IPS DF 6.9 (cell line): ENCODE measurements at places on chromosomes 13 and 19.

GRCh38 chr19:47123406-47123805, 7.2 kb upstream of the SAE1 start:
- H3K4me1 ChIP-seq = no peaks in the 10 kb centered on the region
- no peak overlapping the region for H3K27ac ChIP-seq
- no peak for DNase-seq
- H3K4me3 ChIP-seq = no peak overlapping the region
- H3K36me3 ChIP-seq = no peaks in the 10 kb centered on the region
- H3K27me3 ChIP-seq = no peaks in the 10 kb centered on the region

- no peaks in the 10 kb centered on the region for H3K36me3 ChIP-seq
- H3K27ac ChIP-seq = no peak overlapping the region
- H3K27me3 ChIP-seq = no peaks in the 10 kb centered on the region
- no peak for DNase-seq
Measured at GRCh38 chr19:48683349-48683748, 10.5 kb upstream of the NTN5 start.

DNA sequence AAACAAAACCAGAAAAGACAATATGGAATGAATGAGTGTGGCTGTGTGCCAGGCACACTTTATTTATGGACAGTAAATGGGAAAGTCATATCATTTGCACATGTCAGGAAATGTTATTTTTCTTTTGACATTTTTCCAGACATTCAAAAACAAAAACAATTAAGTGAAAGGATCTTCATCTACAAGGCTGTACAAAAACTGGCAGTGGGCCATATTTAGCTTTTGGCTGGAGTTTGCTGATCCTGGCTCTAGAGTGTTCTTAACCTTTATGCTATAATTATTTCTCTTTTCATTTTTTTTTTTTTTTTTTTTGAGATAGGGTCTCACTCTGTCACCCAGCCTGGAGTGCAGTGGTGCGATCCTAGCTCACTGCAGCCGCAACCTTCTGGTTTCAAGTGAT, 6.5 kb upstream of the TNFSF9 start:
- DNase-seq = no peak
- no peaks in the 10 kb centered on the region for H3K4me1 ChIP-seq
- no peaks in the 10 kb centered on the region for H3K36me3 ChIP-seq
- no peak overlapping the region for H3K27ac ChIP-seq
- H3K27me3 ChIP-seq = no peaks in the 10 kb centered on the region

- peak; percentile 93 for DNase-seq
- H3K4me1 ChIP-seq = no peaks in the 10 kb centered on the region
- H3K36me3 ChIP-seq = no peaks in the 10 kb centered on the region
- no peaks in the 10 kb centered on the region for H3K27me3 ChIP-seq
- H3K27ac ChIP-seq = no peak overlapping the region
Measured at GRCh38 chr19:12194827-12195731, 32.2 kb downstream of the ZNF136 start.

DNA sequence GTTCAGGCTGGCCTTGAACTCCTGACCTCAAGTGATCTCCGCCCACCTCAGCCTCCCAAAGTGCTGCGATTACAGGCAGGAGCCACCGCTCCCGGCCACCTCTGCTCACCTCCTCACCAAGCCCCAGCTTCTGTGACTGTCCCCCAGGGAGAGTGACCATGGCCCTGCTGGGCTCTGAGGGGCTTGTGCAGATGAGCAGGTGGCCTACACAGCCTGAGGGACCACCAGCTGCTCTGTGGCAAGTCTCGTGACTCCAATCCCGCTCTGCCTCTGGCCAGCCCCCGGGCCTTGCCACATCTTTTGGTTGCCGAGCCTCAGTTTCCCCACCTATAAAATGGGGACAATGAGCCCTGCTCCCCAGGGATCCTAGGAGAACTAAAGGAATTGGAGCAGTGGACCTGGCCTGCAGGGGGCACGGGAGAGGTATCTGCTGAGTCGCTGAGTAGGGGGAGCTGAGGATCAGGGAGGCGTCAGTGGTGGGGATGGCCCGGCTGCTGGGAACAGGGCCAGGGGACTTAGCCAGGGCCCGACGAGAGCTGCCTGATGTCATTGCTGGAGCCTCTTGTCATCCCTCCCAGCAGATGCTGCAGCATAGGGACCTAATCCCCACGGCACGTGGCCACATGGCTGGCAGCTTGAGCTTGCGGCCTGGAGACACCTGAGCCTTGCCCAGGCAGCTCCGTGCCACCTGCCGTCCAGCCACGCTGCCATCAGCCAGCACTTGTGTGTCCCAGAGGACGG, 74.7 kb downstream of the GADD45B start:
- H3K27me3 ChIP-seq = no peaks in the 10 kb centered on the region
- DNase-seq = no peak
- no peak overlapping the region; the same call in 1 of the 2 replicates for H3K4me3 ChIP-seq
- H3K36me3 ChIP-seq = no peaks in the 10 kb centered on the region
- no peak overlapping the region for H3K27ac ChIP-seq

- 0 out of 2 replicates have a peak, but pooled peaks cover 2% of the 10 kb centered on the region for H3K4me1 ChIP-seq
- DNase-seq = no peak
- no peaks in the 10 kb centered on the region for H3K27me3 ChIP-seq
- no peak overlapping the region for H3K4me3 ChIP-seq
Measured at GRCh38 chr13:42064259-42064658, 15.8 kb downstream of the DGKH start.

DNA sequence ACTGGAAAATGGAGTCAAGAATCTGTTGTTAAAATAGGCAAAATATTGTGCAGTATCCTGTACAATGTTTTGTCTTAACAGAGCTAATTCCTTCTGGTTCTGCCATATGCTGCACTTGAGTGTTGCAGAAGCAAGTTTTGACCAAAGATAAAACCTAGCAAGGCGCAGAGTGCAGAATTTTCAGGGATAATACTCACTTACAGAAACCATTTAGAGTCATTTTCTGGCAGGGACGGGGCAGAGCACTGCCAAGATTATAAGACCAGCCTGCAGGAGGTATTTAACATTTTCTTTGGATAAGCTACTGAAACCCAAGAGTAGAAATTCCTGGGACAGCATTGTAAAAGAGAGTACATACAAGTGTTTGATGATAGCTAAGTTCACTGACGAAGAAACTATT, 159.5 kb upstream of the EDNRB start:
- H3K4me3 ChIP-seq = no peak overlapping the region
- DNase-seq = no peak
- H3K4me1 ChIP-seq = no peaks in the 10 kb centered on the region
- H3K36me3 ChIP-seq = no peaks in the 10 kb centered on the region
- no peaks in the 10 kb centered on the region for H3K27me3 ChIP-seq

DNA sequence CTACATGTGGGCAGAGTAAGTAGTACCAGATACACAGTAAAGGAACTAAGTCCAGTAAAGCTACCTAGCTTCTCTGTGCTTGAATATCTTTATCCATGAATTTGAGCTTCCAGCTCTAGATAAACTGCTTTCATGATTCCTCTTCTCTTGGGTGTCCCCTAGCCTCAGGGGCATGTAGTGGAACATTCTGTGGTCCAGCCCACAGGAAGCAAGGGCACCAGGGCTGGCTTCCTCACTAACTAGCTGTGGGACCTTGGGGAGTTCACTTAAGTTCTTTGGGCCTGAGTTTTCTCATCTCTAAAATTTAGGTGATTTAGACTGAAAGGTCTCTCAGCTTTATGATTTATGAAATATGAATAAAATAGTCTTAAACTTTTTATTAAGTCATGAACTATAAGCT, 185.7 kb downstream of the KATNAL1 start:
- no peaks in the 10 kb centered on the region for H3K27me3 ChIP-seq
- no peaks in the 10 kb centered on the region for H3K4me1 ChIP-seq
- DNase-seq = no peak
- H3K27ac ChIP-seq = no peak overlapping the region

- 0 out of 2 replicates have a peak, but pooled peaks cover 2% of the 10 kb centered on the region for H3K36me3 ChIP-seq
- H3K4me1 ChIP-seq = no peaks in the 10 kb centered on the region
- DNase-seq = no peak
- H3K27ac ChIP-seq = no peak overlapping the region
Measured at GRCh38 chr13:40943073-40943472, 76.0 kb downstream of the ELF1 start.

GRCh38 chr19:28142258-28142657, 1070.7 kb downstream of the UQCRFS1 start:
- no peak overlapping the region for H3K4me3 ChIP-seq
- 0 out of 2 replicates have a peak, but pooled peaks cover 1% of the 10 kb centered on the region for H3K4me1 ChIP-seq
- H3K27ac ChIP-seq = no peak overlapping the region
- H3K27me3 ChIP-seq = no peaks in the 10 kb centered on the region
- no peaks in the 10 kb centered on the region for H3K36me3 ChIP-seq
- DNase-seq = no peak

- no peak overlapping the region for H3K27ac ChIP-seq
- H3K4me1 ChIP-seq = no peaks in the 10 kb centered on the region
- no peak for DNase-seq
- no peak overlapping the region for H3K4me3 ChIP-seq
- no peaks in the 10 kb centered on the region for H3K27me3 ChIP-seq
Measured at GRCh38 chr19:5452594-5453565, 2.3 kb upstream of the ZNRF4 start.

DNA sequence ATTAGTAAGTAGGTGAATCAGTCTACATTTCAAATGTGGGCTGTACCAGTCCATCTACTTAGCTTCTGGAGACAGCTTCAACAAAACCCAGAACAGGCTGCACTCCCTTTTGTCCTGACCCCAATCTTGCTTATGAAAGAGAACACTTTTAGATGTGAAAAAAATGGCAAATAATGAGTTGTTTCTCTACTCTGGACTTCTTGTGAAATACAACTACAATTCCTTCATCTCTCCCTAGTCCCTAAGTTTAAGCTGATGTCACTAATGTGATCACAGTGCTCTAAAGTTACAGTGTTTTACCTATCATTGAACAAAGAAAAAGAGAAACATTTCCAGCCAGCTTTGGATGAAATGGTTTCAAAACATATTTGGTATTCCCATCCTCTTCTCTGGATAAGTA, 183.9 kb downstream of the LHFPL6 start:
- no peak overlapping the region for H3K27ac ChIP-seq
- H3K4me3 ChIP-seq = no peak overlapping the region
- H3K4me1 ChIP-seq = no peaks in the 10 kb centered on the region; the same call in 1 of the 2 replicates
- H3K36me3 ChIP-seq = no peaks in the 10 kb centered on the region
- no peaks in the 10 kb centered on the region for H3K27me3 ChIP-seq
- DNase-seq = no peak

GRCh38 chr13:46620029-46620428, 67.1 kb downstream of the LRCH1 start:
- no peak for DNase-seq
- H3K4me3 ChIP-seq = no peak overlapping the region
- no peak overlapping the region for H3K27ac ChIP-seq
- no peaks in the 10 kb centered on the region for H3K36me3 ChIP-seq
- H3K27me3 ChIP-seq = no peaks in the 10 kb centered on the region

DNA sequence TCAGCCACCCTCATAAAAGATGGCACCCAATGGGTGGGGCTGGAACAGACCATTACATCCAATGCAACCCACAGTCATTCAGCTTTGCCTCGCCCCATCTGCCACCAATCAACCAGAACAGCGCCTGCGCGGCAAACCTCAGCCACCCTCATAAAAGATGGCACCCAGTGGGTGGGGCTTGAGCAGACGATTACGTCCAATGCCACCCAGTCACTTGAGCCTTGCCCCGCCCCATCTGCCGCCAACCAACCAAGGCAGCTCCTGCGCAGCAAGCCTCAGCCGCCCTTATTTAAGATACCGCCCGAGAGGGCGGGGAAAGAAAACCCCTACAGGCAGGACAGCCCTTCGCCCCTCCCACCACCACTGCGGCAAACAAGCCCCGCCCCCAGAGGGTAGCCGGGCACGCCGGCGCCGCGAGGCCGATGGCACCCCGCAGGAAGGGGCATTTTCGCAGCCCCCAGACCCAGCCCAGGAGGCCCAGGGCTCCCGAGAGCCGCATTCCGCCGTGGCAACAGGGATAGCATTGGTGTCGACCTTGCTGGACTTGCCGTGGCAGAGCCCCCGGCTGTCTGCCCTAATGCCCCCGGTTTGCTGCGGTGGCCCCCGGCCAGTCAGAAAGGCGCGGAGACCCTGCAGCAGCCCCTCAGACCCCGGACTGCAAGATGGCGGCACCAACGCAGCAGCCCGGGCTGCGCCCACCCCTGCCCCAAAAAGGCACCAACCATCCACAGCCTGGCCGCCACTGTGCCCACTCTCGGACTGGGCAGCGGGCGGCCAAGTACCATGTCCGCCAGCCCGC, 675 bp downstream of the PEG3 start:
- no peak overlapping the region for H3K4me3 ChIP-seq
- no peaks in the 10 kb centered on the region for H3K4me1 ChIP-seq
- no peaks in the 10 kb centered on the region; the same call in 1 of the 2 replicates for H3K36me3 ChIP-seq
- H3K27me3 ChIP-seq = no peaks in the 10 kb centered on the region
- H3K27ac ChIP-seq = no peak overlapping the region

DNA sequence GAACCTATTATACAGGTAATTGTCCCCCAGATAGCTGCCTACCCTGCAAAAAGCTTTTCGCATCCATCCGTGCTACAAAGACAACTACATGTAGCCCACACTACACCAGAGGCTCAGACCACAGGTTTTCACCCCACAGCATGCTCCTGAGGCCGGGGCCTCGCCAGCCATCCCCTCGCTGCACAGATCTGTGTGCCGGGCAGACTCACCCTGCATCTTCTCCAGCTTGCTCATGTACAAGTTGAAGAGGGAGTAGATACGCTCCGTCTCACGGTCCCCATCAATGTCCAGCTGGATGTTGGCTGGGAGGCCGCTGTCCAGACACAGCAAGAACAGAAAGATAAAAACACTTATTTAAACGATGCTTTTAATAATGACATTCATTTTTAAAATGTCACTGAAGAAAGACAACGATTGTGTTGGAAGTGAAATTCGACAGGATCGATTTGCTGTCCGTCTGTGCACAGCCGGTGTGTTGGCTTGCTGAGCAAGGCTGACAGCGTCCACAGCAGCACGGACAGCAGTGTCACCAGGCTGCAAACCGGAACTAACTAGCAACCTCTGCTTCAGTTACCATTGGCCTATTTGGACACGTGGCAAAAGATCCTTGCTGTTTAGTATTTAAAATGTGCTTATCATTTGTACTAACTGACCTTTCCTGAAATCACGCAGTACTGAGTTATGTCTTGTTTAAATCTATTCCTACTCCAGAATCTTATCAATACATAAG, 18.6 kb upstream of the C13orf46 start:
- no peaks in the 10 kb centered on the region for H3K27me3 ChIP-seq
- H3K27ac ChIP-seq = no peak overlapping the region
- no peak for DNase-seq
- H3K36me3 ChIP-seq = peaks cover 12% of the 10 kb centered on the region
- no peak overlapping the region for H3K4me3 ChIP-seq

- no peak for DNase-seq
- H3K27me3 ChIP-seq = no peaks in the 10 kb centered on the region
- H3K27ac ChIP-seq = no peak overlapping the region
- no peaks in the 10 kb centered on the region for H3K36me3 ChIP-seq
Measured at GRCh38 chr13:110421696-110422385, 114.8 kb downstream of the COL4A2 start.

DNA sequence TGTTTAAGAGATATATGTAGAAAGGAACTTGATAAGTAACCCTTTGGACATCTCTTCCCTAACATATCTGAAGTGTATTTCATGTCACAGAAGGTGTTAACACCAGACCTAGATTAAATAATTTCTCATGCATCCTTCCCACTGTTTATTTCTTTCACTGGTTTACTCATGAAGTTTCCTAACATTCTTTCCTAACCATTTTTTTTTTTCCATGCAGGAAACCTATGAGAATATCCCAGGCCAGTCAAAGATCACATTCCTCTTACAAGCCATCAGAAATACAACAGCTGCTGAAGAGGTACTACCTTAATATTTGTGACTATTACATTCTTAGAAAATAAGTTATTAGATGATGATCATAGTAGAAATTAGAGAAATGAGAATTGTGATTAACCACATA, 28.8 kb downstream of the IPO5 start:
- H3K36me3 ChIP-seq = peaks cover 14% of the 10 kb centered on the region; the same call in 1 of the 2 replicates
- H3K4me3 ChIP-seq = no peak overlapping the region

- H3K4me3 ChIP-seq = peak within 1 kb of the TSS; percentile 26; the same call in 1 of the 2 replicates
- DNase-seq = no peak
- H3K27me3 ChIP-seq = no peaks in the 10 kb centered on the region
- peaks cover 6% of the 10 kb centered on the region; the same call in 1 of the 2 replicates for H3K4me1 ChIP-seq
Measured at GRCh38 chr19:50418176-50419021, at the start of gene SPIB. Gene SPIB (plus strand): TSS chr19:50418938. CDS start chr19:50418963, 25 bp downstream.
